ENCODE measurements at places on chromosomes 1 and 21.

GRCh38 chr1:2498648-2499047, 22.6 kb downstream of the PLCH2 start:
- DNase-seq = no peak

DNA sequence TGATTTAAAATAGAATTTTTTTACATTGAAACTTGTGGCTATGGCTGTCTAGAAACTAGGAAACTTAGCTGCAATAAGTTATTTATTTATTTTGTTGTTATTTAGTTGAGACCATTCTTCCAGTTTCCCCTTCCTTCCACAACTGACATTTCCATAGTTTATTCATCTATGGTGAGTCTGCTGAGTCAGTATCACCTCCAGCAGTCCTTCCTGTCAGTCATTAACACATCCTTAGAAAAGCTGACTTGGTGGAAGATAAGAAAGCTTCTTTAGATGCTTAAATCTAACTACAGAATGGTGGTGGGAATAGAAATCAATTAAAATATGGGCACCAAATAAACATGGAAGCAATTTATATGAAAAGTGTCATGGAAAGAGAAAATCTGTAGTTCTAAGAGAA, 714.0 kb downstream of the RWDD3 start:
- no peak for DNase-seq

DNA sequence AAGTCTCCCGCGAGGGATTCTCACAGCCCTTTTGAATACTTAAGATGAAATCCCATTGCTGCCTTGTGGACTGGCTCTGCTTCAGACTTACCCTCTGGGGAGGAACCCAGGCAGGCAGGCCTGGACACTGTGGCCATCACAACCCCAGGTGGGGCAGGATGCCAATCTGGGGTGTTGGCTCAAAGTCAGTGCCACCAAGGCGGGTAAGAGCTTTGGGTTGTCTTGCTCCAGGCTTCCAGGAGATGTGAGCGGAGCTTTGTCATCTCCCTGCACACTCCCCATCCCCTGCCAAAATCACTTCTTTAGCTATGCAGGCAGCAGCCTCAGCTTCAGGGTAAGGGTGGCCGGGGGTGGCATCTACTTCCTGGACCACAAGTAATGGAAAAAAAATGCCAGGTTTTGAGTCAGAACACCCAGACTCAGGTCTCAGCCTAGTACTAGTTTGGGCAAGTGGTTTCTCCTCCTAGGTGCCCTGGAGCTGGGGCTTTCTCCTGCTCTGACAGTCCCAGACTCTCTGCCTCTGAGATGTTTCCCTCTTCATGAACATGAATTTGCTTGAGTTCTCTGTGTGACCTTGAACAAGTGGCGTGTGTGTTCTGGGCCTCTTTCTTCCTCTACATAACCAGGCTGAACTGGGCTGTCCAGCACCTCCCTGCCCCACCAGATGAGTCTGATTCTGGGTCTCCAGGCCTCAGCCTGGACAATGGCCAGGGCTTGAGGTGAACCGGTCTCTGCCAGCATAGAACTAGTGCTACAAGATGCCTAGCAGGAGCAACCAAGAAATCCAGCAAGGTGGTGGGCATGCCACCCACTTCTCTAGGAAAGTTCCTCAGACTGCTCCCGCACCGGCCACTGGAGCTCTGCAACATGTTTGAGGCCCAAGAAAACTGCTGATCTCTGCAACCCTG, 65.4 kb downstream of the VWA5B1 start:
- DNase-seq = no peak

DNA sequence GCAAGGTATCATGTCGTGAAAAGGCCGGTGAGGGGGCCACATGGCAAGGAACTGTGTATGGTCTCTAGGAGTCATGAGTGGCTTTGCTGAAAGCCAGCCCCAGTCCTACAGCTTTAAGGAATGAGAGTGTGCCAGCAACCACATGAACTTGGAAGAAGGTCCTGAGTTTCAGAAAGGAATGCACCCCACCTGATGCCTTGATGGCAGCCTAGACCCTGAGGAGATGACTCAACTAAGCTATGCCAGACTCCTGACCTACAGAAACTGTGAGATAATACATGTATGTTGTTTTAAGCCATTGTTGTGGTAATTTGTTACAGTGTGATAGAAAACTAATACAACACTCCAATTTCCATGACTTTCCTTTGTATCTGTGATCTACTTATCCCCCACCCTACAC, 33.5 kb upstream of the AKT3 start:
- peak; percentile 48 for DNase-seq

DNA sequence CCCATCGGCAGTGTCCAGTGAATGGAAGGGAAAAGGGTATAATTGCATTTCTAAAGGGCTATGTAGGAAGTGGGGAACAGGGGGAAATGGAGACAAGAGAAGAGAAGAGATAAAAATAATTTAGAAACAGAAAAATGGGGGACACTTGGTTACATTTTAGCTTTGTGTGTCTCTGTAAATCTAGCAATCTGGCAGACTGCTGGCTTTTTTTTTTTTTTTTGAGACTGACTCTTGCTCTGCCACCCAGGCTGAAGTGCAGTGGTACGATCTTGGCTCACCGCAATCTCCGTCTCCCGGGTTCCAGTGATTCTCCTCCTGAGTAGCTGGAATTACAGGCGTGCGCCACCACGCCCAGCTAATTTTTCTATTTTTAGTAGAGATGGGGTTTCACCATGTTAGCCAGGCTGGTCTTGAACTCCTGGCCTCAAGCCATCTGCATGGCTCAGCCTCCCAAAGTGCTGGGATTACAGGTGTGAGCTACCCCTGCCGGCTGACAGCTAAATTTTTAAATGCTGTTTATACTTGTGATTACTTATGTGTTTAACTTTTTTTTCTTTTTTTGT, 53.4 kb downstream of the AGPAT3 start:
- DNase-seq = no peak

- DNase-seq = no peak
Observed at GRCh38 chr21:40060083-40060677, 192.9 kb downstream of the PCP4 start.

DNA sequence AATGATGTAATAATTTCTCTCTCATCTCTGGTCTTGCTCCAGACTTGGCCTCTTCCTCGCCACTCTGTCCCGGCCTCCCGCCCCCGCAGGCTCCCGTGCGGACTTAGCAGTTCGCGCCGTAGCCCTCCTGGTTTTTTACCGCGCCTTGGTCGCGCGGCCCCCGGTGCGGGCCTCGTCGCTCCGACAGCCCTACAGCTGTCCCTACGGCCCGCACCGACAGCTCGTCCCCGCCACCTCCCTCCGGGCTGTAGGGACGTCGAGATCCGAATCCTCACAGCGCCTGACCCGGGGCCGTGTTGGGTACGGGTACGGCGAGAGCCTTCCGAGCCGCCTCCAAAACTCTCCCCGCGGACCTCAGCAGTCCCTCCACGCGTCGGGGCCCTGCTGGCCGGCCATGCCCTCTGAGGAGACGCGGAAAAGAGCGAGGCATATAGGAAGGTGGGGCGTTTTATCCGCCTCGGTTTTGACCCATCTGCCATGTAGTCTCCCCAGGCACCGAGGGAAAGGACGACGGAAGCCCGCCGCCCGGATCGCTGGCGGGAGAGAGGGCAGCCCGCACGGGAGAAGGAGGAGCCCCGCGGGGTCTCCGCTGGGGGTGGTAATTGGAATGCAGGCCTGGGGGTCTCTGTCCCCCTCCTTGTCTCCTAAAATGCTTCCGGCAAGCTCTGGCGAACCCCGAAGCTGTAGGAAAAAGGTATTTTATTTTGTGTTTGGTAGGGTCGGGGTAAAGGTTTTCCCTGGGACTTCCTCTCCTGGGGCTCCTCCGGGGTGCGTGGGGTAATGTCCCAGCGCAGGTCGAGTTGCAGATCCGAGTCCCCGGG, 3.3 kb downstream of the LHX4 start:
- no peak for DNase-seq

GRCh38 chr21:28458446-28458845, 534.2 kb downstream of the LTN1 start:
- no peak for DNase-seq

- DNase-seq = no peak
Observed at GRCh38 chr1:246609632-246610031, 43.4 kb downstream of the CNST start.

DNA sequence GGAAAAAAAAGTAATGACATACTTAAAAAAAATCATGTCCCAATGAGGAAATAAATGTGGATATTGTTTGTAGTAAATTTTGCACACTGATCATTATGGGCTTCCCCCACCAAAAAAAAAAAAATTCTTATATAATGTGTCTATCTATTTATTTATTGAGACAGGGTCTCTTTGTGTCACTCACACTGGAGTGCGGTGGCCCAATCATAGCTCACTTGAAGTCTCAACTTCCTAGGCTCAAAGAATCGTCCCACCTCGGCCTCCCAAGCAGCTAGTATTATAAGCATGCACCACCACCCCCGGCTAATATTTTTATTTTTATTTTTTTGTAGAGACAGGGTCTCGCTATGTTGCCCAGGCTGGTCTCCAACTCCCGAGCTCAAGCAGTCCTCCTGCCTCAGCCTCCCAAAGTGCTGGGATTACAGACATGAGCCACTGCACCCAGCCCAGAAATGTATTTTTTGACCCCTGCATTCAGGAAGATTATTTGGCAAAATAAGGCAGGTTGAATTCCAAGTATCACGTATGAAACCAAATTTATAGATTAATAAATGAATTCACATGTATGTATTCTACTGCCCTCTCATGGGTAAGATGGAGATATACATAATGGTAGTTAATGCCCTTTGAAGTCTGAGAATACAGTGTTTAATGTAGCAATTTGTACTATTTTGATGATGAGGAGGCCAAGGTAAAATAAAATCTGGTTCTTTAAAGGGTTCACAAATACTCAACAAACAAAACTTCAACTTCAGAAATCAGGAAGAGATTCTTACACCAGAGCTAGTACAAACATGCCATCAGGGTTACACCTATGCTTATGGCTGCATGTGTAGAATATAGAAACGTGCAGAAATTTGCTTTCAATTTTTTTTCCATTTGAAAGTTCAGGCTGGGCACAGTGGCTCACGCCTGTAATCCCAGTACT, 1.4 kb upstream of the DENND2C start:
- no peak for DNase-seq

DNA sequence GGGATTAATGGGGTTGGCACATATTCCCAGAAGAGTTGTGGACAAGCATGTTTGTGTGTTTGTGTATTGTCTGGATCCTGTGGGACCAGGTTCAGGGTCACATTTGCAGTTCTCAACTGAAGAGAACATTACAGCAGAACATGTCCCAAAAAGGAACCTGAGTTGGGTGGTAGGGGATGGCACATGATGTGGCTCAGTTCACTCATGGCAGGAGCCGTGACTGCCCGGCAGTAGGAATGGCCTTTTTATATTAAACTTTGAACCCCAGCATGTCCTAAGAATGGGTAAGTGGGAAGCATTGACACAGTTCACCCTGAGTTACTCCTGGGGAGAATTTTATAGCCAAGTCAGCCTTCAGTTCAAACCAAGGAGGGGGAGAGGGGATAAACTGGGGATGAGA, 41.3 kb downstream of the CXADR start:
- no peak for DNase-seq

- DNase-seq = no peak
Observed at GRCh38 chr21:35222541-35222941, 173.4 kb upstream of the RUNX1 start.

GRCh38 chr1:6700853-6701436, 671 bp downstream of the DNAJC11 start:
- no peak for DNase-seq

- no peak for DNase-seq
Observed at GRCh38 chr1:16048573-16049189, 5.1 kb downstream of the CLCNKB start.

GRCh38 chr21:41183575-41183974, 15.6 kb downstream of the BACE2 start:
- no peak for DNase-seq

GRCh38 chr1:175015243-175015642, 8.0 kb downstream of the MRPS14 start:
- no peak for DNase-seq

DNA sequence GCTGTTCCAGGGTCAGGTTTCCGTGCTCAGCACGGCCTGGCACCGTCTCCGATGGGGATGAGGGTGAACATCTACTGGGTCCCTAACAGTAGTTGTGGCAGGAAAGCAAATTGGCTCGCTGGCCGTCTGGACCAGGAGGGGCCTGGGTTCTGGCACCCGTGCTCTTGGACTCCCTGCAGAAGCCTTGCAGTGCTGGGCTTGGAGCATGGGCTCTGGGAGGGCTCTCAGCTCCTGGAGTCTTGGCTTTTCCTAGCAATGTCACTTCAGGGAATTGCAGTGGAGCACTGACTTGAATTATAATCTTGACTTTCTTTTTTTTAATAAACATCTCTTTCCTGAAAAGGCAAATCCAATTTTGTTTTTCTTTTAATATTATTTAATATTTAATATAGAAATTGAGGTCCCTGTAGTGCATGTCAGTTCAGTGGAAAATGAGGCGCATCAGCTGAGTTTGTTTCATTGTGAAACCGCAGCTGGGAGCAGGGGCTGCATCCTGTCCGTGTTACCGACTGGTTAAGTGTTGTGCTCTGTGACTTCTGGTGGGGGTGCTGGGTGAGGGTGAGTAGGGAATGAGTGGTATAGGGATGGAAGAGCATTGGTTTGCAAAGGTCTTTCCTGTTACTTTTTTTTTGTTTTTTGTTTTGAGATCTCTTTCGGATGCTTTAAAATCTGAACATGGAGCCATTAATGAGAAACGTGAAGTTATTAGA, 64.1 kb downstream of the PEX14 start:
- DNase-seq = no peak

GRCh38 chr1:115144176-115144575, 54.9 kb upstream of the TSPAN2 start:
- no peak for DNase-seq

DNA sequence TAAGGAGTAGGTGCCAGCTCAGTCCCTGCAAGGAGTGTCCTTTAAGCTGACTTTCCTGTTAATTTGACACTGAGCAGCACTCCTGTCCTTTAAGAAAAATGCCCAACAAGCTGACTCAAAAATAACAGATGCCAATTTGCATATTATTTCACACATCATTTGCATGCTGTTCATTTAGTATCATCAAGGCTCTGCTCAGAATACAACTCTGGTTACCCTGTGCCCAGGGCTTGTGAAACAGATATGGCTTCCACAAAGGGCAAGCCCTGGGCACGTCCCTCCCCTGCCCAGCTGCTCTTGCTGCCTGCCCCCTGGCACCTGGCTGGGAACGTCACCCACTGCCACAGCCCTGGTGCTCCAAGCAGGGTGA, 10.3 kb downstream of the KCNN3 start:
- DNase-seq = no peak

DNA sequence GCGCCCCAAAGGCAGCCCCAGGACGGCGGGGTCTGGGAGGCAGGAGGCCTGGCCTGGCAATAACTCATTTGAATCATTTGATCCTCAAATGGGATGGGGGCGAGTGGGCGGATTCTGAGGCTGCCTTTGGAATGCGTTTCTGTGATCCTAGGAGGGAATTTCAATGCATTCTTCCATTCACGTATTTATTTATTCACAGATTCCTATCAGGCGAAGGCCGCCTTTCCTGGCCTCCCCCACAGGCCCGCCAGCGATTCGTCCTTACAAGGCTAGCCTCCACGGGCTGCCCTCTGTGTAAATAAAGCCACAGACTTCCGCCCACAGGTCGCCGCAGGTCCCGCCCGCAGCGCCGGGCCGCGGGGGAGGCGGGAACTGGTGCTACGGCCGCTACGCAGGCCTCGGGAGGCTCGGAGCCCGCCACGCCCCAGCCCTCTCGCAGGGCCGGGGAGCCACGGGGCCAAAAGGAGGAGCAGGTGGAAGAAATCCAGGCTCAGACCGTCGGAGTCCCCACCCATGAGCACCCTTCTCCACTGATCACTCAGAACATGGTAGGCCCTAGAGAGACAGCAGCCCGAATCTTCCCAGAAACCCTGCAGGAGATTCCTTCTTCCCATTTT, 31.3 kb upstream of the JUN start:
- DNase-seq = peak; percentile 45

GRCh38 chr1:81234237-81234636, 566.5 kb upstream of the ADGRL2 start:
- no peak for DNase-seq

Measured in retinal pigment epithelial cell (primary cell).